ENCODE measurements at places on chromosomes 3 and 15.

- no peak for DNase-seq
These were observed 9.8 kb upstream of the TNFAIP8L3 start for GRCh38 chr15:51104512-51104911.

- DNase-seq, result no peak
These were observed 333.0 kb downstream of the ZNF385D start for GRCh38 chr3:21417991-21418390.

GRCh38 chr3:4394048-4394447 lies 73.0 kb downstream of the SUMF1 start:
- no peak for DNase-seq

DNA sequence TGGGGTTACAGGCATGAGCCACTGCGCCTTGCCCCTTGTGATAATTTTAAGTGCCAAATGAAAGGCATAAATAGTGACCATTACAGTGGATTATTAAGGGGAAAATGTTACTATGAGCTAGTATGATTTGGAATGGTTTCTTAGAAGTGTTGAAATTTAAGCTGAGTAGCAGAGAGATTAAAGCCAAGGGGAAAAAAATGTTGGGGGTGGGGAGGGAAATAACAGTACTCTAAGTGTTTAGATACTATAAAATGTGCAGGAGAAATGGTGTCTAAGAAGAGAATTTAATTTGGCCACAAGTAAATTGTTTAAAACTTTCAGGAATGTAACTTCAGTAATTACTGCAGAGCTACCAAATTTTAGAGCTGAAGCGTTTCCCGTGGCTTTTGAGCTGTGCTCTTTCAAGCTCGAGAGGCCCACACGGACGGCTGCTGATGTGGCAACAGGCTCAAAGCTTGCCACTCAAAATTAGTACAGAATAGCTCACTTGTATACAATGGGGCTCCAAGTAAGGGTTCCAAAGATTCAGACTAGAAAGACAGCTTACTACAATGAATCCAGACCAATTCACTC lies 23.9 kb upstream of the SLC12A8 start:
- no peak for DNase-seq

DNA sequence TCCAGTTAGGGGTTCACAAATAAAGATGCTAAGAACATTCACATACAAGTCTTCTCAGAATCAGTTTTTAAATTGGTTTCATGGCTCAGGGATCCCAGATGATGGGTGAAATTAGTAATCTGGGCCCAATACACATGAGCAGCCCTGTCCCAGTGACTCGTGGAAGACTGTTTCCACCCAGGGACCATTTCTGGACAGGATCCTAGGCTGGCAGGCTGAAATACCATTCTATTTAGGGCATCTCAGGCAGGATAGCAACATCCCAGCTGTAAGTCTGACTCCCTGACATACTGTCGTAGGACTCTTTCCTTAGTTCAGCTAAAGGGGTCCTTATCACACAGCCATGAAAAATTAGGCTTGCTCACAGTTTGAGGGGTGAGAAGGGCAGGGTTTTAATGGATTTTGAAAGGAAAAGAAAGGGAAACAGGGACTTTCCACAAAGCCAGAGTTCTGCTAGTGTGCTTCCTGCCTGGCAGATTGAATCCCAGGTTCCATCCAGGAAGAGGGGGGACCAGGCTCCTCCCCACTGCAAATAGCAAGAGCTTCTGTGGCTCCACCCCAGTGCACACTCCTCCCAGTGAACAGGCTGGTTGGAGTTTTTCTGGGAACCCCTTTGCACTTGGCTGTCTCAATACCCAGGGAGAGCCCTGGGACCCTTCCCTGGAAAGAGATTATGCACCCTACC lies 41.3 kb upstream of the LYZL4 start:
- no peak for DNase-seq

DNA sequence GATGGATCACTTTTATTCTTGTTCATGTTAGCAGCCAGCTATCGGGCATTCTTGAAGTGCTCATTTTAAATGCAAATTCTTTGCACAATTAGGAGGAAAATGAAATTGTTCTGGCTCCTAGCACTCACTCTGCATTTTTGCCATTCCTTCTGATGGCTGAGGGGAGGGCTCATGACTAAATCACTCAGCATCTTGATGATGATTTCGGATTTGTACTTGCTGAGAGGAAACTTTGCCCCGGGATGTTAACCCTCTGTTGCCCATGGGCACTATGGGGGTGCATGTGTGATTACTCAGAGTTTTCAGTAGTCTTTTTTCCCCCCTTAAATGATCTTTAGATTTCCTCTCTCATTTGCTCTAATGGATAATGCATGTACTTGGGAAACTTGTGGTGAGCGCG lies 299.6 kb upstream of the C2CD4B start:
- DNase-seq, result no peak

DNA sequence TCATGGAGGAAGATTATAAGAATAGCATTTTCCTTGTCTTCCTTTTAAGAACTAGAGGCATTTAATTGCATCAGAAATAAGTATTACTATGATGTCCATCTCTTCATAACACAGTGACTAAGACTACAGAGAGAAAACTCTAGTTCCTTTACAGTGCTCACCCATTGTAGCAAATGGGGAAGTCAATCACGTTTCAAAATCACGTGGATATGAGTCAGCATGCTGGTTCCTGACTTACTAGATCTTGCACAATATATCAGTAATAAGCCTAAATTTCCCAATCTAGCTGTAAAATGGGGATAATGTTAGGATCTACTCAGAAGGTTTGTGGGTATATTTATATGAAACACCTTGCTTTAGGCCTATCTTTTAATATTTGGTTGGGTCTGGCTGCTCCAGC lies 254.8 kb upstream of the EOMES start:
- no peak for DNase-seq

DNA sequence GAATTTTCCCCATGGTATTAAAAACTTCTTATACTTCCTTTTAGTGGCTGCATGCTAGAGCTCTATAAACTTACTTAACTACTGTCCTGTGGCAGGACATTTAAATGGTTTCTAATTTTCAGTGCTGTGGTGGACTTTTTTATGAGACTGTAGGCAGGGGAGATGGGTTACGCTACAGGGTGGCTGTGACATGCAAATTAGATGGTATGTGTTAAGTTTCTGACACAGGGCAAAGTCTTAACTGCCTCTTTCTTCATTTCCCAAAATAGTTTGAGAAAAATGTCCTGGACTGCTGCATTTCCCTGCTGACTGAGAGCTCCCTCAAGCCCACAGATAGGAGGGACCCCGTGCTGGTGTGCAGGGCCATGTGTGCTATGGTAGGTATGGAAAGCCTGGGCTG lies 22.0 kb downstream of the TGM4 start:
- no peak for DNase-seq

- DNase-seq, result no peak
These were observed 738.9 kb downstream of the ROBO1 start for GRCh38 chr3:79028916-79029315.

DNA sequence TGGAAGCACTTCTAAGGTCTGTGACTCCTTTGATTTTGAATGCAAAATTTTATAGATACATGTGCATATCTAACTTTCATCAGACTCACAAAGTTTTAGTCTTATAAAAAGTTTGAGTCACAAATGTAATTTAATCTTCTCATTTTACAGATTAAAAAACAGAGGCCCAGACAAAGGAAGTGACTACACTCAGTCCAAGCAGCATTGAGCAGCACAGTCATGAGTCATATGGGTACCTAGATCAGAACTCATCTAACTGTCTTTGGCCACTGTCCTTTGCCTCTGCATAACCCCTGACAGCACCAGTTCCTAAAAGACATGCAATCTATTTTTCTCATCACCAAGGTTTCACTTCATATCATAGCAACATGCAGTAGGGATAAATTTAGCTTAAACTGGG lies 210.7 kb upstream of the KCNH8 start:
- no peak for DNase-seq

GRCh38 chr3:41199866-41200668 lies 762 bp downstream of the CTNNB1 start:
- peak; percentile 2 for DNase-seq

- DNase-seq, result no peak
These were observed 29.1 kb downstream of the GRIP2 start for GRCh38 chr3:14510838-14511622.

- no peak for DNase-seq
These were observed 80.6 kb downstream of the RAD18 start for GRCh38 chr3:8882642-8883041.

- no peak for DNase-seq
These were observed 612 bp upstream of the TBL1XR1 start for GRCh38 chr3:177197727-177198460.

GRCh38 chr3:176905331-176905730 lies 292.0 kb downstream of the TBL1XR1 start:
- no peak for DNase-seq

DNA sequence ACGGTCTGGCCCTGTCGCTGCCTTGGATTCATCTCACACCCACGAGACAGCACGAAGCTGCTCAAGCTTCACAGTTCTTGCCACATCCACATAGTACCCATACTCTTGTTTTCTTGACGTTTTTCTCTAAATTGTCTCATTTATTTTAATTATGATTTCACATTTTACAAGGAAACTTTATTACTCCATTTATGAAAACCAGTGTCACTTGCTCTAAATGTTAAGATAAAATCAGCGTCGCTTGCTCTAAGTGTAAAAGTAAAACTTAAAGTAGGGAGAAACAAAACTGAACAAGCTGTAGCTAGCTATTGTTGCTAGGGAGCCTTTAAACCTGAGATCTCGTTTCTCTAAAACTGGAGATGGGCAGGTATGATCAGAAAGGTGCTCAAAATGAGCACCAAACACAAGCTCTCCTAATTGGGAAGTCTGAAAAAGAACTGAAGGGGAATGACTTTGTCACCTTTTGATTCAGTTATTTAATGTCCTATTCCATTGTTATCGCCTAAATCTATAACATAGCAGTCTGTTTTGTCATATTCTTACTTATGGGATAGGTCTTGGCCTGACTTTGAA lies 680 bp downstream of the IFT122 start:
- DNase-seq, result no peak

- no peak for DNase-seq
These were observed 231.2 kb downstream of the BBX start for GRCh38 chr3:107753976-107754375.

DNA sequence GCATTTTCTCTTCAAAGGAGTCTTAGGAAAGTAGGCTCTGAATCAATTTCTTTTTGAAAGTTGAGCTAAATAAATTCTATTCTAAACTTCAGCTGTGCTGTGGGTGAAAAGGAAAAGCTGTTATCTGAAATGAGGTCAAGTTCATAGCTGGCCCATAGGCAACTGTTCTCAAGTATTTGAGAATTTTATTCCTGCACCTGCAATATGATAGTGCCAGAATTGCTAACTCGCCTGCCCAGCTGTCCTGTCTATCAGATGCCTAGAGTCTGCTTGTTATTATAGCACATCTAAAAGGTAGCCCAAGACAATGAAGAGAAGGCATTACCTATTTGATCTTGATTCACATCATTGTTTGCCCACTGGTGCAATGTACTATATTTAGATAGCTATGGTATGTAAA lies 798.7 kb downstream of the DIPK2A start:
- no peak for DNase-seq

DNA sequence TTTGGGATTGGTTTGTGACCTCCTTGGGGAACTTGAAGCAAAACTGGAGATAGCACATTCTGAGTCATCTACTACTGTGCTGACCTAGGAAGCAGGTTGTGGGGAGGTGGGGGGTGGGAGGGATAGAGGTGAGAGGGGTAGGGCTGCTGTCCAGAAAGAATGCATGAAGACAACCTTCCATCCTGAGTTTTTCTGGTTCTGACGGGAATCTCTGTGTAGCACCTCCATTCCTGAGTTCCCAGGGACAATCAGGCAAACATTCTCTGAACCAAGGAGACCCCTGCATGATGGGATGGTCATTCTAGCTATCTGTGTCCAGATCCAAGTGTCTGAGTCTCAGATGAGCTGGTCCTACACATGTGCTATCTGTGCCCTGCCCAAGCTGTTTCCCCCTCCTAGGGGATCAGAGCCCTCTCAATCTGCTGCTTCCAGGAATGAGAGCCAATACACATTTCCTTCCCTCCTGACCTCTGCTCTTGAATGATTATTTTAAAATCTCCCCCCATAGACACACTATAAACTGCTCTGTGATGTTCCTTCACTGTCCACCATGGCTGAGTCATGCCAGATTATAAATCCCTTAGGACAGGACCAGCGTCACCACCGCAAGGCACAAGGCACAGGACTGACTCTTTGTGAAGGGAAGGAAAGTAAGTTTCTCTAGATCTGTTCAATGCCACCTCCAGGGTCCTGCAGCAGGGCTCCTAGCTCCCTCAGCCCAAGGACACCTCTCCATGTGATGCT lies 2.2 kb upstream of the CD276 start:
- DNase-seq, result no peak

GRCh38 chr15:88707771-88708654 lies 69.2 kb downstream of the ISG20 start:
- DNase-seq, result no peak

- DNase-seq, result no peak
These were observed 26.2 kb downstream of the IDH3A start for GRCh38 chr15:78175330-78175729.

- no peak for DNase-seq
These were observed 17.0 kb downstream of the SELENOT start for GRCh38 chr3:150620002-150620689.

DNA sequence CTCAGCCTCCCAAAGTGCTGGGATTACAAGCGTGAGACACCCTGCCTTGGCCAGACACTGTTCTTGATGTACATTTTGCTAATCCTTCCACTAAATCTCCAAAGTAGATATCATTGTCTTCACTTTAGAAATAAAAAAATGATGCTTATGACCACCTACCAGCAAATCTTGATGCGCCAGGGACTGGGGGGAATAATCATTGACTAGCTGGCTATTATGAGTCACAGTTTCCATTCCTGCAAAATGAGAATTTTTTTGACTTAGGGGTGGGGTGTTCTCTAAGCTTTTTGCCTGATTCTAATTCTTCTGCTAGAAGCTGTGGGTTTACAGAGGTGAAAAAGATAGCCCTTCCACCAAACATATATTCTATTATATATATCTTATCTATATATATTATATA lies 17.1 kb upstream of the RFC4 start:
- no peak for DNase-seq

- no peak for DNase-seq
These were observed 42.9 kb downstream of the ARNT2 start for GRCh38 chr15:80447077-80447476.

- no peak for DNase-seq
These were observed 140.7 kb downstream of the GADL1 start for GRCh38 chr3:30753766-30754165.

DNA sequence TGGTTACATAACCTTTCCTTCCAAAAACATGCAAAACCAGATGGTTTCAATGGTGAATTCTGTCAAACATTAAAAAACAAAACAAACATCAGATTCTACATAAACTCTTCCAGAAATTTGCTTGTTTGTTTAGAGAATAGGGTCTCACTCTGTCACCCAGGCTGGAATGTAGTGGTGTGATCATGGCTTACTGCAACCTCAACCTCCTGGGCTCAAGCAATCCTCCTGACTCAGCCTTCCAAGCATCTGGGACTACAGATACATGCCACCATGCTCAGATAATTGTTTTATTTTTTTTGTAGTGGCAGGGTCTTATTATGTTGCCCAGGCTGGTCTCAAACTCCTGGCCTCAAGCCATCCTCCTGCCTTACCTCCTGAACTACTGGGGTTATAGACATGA lies 36.1 kb downstream of the FBXL2 start:
- DNase-seq, result no peak

All from effector CD4-positive, alpha-beta T cell (primary cell).